ENCODE measurements at places on chromosomes 12 and 14. TPM values are rescaled to one million over a fixed set of nuclear protein-coding genes. Genes with fewer than 3 reads are reported as not detected.
A peak's percentile ranks its signal among the peaks of the same experiment; 100 is the strongest.

Gene IRAK3
- total RNA-seq = 0.52 TPM

- peaks cover 29% of the 10 kb centered on the region for H3K4me1 ChIP-seq
- peak; percentile 43 for DNase-seq
- no peak overlapping the region for H3K27ac ChIP-seq
- no peaks in the 10 kb centered on the region for H3K36me3 ChIP-seq
Measured at GRCh38 chr12:94100211-94100627, 48.2 kb upstream of the PLXNC1 start.

GRCh38 chr12:29208936-29209701 lies 60.0 kb downstream of the FAR2 start:
- no peaks in the 10 kb centered on the region for H3K36me3 ChIP-seq
- no peak overlapping the region for H3K4me3 ChIP-seq
- H3K4me1 ChIP-seq = no peaks in the 10 kb centered on the region
- no peak overlapping the region for H3K27ac ChIP-seq
- DNase-seq = no peak

Gene DACT1
- 0.21 TPM for total RNA-seq

- H3K4me3 ChIP-seq = no peak overlapping the region
- DNase-seq = no peak
- H3K27ac ChIP-seq = no peak overlapping the region
Measured at GRCh38 chr12:113420996-113421595, 1.1 kb upstream of the SDSL start.

Gene MDGA2
- total RNA-seq = not detected

DNA sequence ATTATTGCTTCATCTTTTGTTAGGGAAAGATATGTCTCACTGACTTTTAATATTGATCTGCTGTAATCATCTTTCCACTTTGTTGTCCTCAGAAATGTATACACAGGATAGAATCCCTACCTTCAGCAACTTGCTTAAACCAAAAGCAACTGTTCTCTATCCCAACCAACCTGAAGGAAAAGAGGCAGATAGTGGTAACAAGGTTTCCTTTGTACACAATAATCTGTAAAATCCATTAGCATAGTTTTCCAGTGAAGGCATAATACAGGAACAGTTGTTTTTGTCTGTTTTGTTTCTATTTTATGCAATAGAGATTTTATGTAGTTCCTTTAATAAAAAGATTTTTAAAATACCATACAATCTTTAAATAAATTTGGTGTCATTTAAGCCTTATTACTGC lies 170.5 kb downstream of the PIK3C2G start:
- H3K36me3 ChIP-seq = no peaks in the 10 kb centered on the region
- no peak for DNase-seq
- H3K4me3 ChIP-seq = no peak overlapping the region
- H3K27me3 ChIP-seq = no peaks in the 10 kb centered on the region
- no peaks in the 10 kb centered on the region for H3K4me1 ChIP-seq

- H3K27me3 ChIP-seq = no peaks in the 10 kb centered on the region
- peaks cover 5% of the 10 kb centered on the region for H3K36me3 ChIP-seq
- H3K27ac ChIP-seq = no peak overlapping the region
- H3K4me1 ChIP-seq = peaks cover 4% of the 10 kb centered on the region
- H3K4me3 ChIP-seq = no peak overlapping the region
Measured at GRCh38 chr12:89893972-89894706, 185.5 kb upstream of the ATP2B1 start.

Gene SERPINA9
- total RNA-seq = not detected

DNA sequence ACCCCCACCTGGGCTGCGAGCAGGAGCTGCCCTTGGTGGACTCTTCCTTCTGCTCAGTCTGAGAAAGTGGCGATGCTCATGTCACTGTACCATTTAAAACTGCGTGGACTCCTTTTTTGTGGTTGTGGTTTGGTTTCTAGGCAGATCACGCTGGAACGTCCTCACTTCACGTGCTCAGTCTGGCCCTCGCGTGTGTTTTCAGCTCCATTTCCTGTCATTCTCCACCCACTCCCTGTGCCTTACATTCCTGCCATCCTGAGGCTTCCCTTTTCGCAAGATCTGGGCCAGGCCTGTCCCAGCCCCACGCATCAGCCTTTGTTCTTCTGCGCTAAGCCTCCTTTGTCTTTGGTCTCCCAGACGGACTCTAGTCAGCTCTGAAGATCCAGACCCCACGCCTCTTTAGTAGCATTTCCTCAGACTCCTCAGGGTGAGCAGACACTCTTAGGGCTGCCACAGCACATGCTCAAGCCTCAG lies 105.4 kb downstream of the FBXL14 start:
- no peaks in the 10 kb centered on the region for H3K36me3 ChIP-seq
- peaks cover 11% of the 10 kb centered on the region for H3K4me1 ChIP-seq
- no peaks in the 10 kb centered on the region for H3K27me3 ChIP-seq
- H3K4me3 ChIP-seq = no peak overlapping the region

DNA sequence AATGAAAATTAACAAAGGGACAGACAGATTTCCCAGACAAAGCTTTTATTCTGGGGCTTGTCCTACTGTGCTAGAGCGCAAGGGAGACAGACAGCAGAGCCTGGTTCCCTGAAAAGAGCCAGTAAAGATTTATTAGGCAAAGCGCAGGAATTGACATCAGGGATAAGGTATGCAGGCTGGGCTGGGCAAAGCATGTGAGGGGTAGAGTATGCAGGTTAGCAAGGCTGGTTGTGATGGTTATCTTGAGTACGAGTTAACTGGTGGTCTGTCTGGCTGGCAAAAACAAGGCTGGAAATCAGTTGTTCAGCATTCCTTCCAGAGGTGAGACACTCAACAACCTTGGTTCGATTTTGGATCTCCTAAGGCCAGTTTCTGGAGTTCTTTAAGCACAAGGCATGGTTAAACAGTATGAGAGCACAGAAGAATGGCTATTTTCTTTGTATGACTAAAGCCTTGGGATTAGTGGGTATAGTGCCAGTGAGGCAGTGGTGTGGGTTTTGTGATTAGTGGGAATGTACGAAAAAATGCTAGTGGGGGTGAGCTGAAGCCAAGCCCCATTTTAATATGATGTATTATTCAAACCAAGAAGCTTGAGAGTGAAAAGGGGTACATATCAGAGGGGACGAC lies 30.9 kb downstream of the BTBD7 start:
- no peak overlapping the region for H3K27ac ChIP-seq
- no peak overlapping the region for H3K4me3 ChIP-seq
- H3K27me3 ChIP-seq = no peaks in the 10 kb centered on the region
- no peaks in the 10 kb centered on the region for H3K36me3 ChIP-seq
- H3K4me1 ChIP-seq = peaks cover 3% of the 10 kb centered on the region

GRCh38 chr12:132152411-132152821 lies 8.2 kb downstream of the NOC4L start:
- DNase-seq = no peak
- H3K36me3 ChIP-seq = no peaks in the 10 kb centered on the region
- no peak overlapping the region for H3K27ac ChIP-seq
- H3K27me3 ChIP-seq = no peaks in the 10 kb centered on the region
- H3K4me1 ChIP-seq = no peaks in the 10 kb centered on the region
- H3K4me3 ChIP-seq = no peak overlapping the region
